ENCODE measurements at places on chromosomes 2 and 18. TPM values are rescaled to one million over a fixed set of nuclear protein-coding genes. Genes with fewer than 3 reads are reported as not detected.

Gene KIF5C
- total RNA-seq, result 7.3 TPM

Gene AQP12B
- not detected for total RNA-seq

Gene VPS54
- total RNA-seq, result 10.8 TPM

Gene DCTN1
- total RNA-seq, result 60.7 TPM

All from CD4-positive, alpha-beta T cell (primary cell).